SK-N-SH (cell line): ENCODE measurements at places on chromosomes 12 and 14.

- no peak for DNase-seq
- no peak overlapping the region for H3K4me3 ChIP-seq
- no peaks in the 10 kb centered on the region for H3K36me3 ChIP-seq
Measured at GRCh38 chr12:79560225-79560889, 130.4 kb downstream of the PAWR start.

DNA sequence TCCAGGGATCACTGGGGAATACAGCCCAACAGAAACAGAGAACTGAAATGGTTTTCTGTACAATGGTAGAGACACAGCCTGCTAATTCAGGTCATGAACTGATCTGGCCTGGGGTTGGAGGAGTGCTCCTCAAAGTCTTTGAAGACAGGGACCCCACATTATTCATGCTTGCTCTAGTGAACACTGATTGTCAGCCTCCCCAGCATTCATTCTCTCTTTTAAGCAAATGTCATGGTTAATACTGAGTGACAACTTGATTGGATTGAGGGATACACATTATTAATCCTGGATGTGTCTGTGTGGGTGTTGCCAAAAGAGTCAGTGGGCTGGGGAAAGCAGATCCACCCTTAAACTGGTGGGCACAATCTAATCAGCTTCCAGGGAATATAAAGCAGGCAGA lies 288.4 kb upstream of the NOS1 start:
- H3K4me1 ChIP-seq, result no peaks in the 10 kb centered on the region
- H3K27me3 ChIP-seq, result no peaks in the 10 kb centered on the region
- DNase-seq, result no peak

DNA sequence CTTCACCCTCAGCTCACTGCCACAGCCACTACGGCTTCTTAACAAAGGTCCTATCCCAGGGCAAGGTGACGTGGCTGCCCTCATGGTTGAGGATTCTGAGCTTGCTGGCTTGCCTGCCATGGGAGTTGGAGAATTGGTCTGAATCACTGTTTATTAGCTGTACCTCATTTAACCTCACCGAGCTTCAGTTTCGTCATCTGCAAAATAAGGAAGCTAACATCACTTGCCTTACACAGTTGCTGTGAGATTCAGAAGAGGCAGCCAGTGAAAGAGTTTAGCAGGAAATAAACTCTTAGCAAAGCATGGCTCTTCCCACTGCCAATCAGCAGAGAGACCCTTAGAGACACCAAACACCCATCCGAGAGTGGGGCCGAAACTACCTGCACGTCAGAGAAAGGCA lies 90.1 kb upstream of the KCNA1 start:
- H3K27me3 ChIP-seq, result peaks cover 39% of the 10 kb centered on the region; the same call in 1 of the 2 replicates
- no peak overlapping the region for H3K27ac ChIP-seq
- no peak overlapping the region for H3K4me3 ChIP-seq
- H3K4me1 ChIP-seq, result no peaks in the 10 kb centered on the region
- H3K36me3 ChIP-seq, result no peaks in the 10 kb centered on the region

- no peaks in the 10 kb centered on the region for H3K27me3 ChIP-seq
- H3K36me3 ChIP-seq, result no peaks in the 10 kb centered on the region
- no peaks in the 10 kb centered on the region for H3K4me1 ChIP-seq
- H3K27ac ChIP-seq, result no peak overlapping the region
- no peak for DNase-seq
- H3K4me3 ChIP-seq, result no peak overlapping the region
Measured at GRCh38 chr12:49542592-49543160, 3.8 kb downstream of the KCNH3 start.

GRCh38 chr12:121911824-121912585 lies 6.4 kb upstream of the CFAP251 start:
- no peak for DNase-seq
- H3K27me3 ChIP-seq, result no peaks in the 10 kb centered on the region
- no peak overlapping the region for H3K4me3 ChIP-seq
- H3K36me3 ChIP-seq, result peaks cover 58% of the 10 kb centered on the region
- peaks cover 9% of the 10 kb centered on the region; the same call in 1 of the 2 replicates for H3K4me1 ChIP-seq
- no peak overlapping the region for H3K27ac ChIP-seq

GRCh38 chr12:25436206-25437030 lies 116.7 kb downstream of the LMNTD1 start:
- peaks cover 19% of the 10 kb centered on the region for H3K4me1 ChIP-seq
- no peak overlapping the region; the same call in 1 of the 2 replicates for H3K4me3 ChIP-seq
- H3K36me3 ChIP-seq, result no peaks in the 10 kb centered on the region
- no peaks in the 10 kb centered on the region for H3K27me3 ChIP-seq
- H3K27ac ChIP-seq, result peak overlapping the region; percentile 39

GRCh38 chr12:110863161-110863560 lies 16.4 kb downstream of the CCDC63 start:
- H3K4me1 ChIP-seq, result no peaks in the 10 kb centered on the region
- no peaks in the 10 kb centered on the region for H3K36me3 ChIP-seq
- H3K27ac ChIP-seq, result no peak overlapping the region
- no peak overlapping the region for H3K4me3 ChIP-seq

DNA sequence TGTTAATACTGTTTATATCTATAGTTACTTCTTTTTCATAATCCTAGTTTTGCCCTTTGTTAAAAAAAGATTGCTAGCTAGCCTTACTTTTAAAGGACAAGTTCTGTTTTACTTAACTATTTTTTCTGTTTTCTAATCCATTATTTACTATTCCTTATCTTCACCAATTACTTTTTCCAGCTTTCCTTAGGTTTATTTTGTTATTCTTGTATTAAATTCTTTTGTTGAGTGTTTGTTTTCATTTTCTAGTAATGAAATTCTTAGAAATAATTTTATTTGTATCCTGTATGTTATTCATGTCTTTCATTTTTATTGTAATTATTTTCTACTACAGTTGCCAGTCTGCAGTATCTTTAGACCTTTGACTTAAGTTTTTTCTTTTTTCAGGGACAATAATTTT lies 45.7 kb upstream of the GXYLT1 start:
- H3K4me1 ChIP-seq, result no peaks in the 10 kb centered on the region; the same call in 1 of the 2 replicates
- peaks cover 16% of the 10 kb centered on the region for H3K36me3 ChIP-seq
- no peak for DNase-seq
- no peak overlapping the region for H3K4me3 ChIP-seq
- H3K27ac ChIP-seq, result no peak overlapping the region

- no peaks in the 10 kb centered on the region for H3K36me3 ChIP-seq
- H3K27me3 ChIP-seq, result no peaks in the 10 kb centered on the region
- H3K27ac ChIP-seq, result no peak overlapping the region
- H3K4me3 ChIP-seq, result no peak overlapping the region
- H3K4me1 ChIP-seq, result no peaks in the 10 kb centered on the region
Measured at GRCh38 chr14:53567236-53567780, 389.3 kb downstream of the BMP4 start.

- no peaks in the 10 kb centered on the region for H3K27me3 ChIP-seq
- peak; percentile 92 for DNase-seq
- no peaks in the 10 kb centered on the region for H3K4me1 ChIP-seq
- no peak overlapping the region for H3K27ac ChIP-seq
- H3K4me3 ChIP-seq, result no peak overlapping the region
Measured at GRCh38 chr14:104820669-104821228, 19.8 kb downstream of the ZBTB42 start.

GRCh38 chr12:67508830-67509229 lies 139.7 kb upstream of the DYRK2 start:
- DNase-seq, result no peak
- H3K4me1 ChIP-seq, result no peaks in the 10 kb centered on the region; the same call in 1 of the 2 replicates
- no peaks in the 10 kb centered on the region for H3K36me3 ChIP-seq
- H3K27ac ChIP-seq, result no peak overlapping the region
- no peaks in the 10 kb centered on the region for H3K27me3 ChIP-seq
- no peak overlapping the region for H3K4me3 ChIP-seq

DNA sequence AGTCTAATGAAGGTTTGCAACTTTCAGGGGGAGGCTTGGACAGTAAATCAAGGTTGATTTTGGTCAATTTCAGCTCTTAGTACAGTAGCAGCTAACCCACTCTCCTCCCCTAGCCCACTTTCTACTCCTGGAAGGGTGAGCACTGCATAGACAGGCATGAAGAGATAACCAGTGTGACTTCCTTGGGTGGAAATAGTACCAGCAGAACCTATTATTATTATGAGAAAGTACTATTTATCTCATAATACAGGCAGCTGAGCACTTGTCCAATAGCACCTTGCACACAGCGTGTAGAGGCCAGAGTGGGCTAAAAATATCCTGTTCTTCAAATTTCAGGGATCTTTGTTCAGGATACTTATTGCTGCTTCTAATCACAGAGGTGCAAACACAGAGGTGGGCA lies 96.2 kb upstream of the FKBP4 start:
- no peak for DNase-seq
- H3K4me3 ChIP-seq, result no peak overlapping the region
- no peaks in the 10 kb centered on the region for H3K36me3 ChIP-seq
- no peaks in the 10 kb centered on the region for H3K4me1 ChIP-seq

DNA sequence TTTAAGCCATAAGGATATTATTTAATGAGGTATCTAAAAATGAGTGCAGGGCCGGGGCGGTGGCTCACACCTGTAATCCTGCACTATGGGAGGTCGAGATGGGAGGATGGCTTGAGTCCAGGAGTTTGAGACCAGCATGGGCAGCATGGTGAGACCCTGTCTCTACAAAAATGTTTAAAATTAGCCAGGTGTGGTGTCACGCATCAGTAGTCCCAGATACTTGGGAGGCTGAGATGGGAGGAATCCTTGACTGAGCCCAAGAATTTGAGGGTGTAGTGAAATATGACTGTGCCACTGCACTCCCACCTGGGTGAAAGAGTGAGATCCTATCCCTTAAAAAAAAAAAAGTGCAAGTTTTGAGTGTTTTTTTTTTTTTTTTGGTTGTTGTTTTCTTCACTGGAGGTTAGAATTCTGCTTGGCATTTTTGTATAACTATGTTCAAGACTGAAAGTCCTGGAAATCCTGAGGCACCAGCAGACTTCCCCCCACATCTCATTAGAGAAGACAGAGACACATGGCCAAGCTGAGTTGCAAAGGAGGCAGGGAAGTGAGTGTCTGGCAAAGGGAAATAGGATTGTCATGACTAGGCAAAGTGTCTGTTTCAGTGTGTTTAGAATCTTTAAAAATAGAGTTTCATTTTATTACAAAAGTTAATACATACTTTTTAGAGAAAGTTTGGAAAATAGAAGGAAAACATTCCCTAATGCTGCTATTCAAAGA lies 53.5 kb upstream of the DUSP6 start:
- no peak overlapping the region for H3K4me3 ChIP-seq
- H3K27ac ChIP-seq, result no peak overlapping the region
- H3K4me1 ChIP-seq, result no peaks in the 10 kb centered on the region
- H3K27me3 ChIP-seq, result no peaks in the 10 kb centered on the region

GRCh38 chr12:32761716-32762115 lies 6.0 kb upstream of the YARS2 start:
- H3K4me1 ChIP-seq, result no peaks in the 10 kb centered on the region
- no peak for DNase-seq
- H3K27ac ChIP-seq, result no peak overlapping the region
- no peak overlapping the region for H3K4me3 ChIP-seq
- no peaks in the 10 kb centered on the region for H3K36me3 ChIP-seq

DNA sequence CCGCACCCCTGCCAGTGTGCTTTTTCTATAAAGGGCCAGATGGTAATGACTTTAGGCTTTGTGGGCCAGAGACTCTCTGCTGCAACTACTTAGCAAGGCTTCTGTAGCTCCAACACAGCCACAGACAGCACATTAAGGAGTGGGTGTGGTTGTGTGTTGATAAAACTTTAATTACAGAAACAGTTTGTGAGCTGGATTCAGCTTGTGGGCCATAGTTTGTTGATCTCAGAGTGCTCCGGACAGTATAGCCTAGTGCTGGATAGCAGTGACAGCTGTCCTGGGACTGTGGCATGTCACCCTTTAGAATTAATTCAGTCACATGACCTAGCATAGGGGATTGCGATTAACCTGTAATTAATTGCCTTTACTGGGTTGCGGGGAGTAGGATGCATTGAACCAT lies 109.7 kb downstream of the ZNF664 start:
- no peak overlapping the region for H3K27ac ChIP-seq
- H3K27me3 ChIP-seq, result no peaks in the 10 kb centered on the region
- no peaks in the 10 kb centered on the region for H3K36me3 ChIP-seq
- no peak for DNase-seq
- no peaks in the 10 kb centered on the region for H3K4me1 ChIP-seq
- no peak overlapping the region for H3K4me3 ChIP-seq

GRCh38 chr12:1562813-1563407 lies 31.5 kb downstream of the FBXL14 start:
- H3K36me3 ChIP-seq, result no peaks in the 10 kb centered on the region
- DNase-seq, result no peak
- H3K4me3 ChIP-seq, result no peak overlapping the region
- H3K27me3 ChIP-seq, result no peaks in the 10 kb centered on the region
- H3K4me1 ChIP-seq, result peaks cover 12% of the 10 kb centered on the region; the same call in 1 of the 2 replicates
- H3K27ac ChIP-seq, result no peak overlapping the region

DNA sequence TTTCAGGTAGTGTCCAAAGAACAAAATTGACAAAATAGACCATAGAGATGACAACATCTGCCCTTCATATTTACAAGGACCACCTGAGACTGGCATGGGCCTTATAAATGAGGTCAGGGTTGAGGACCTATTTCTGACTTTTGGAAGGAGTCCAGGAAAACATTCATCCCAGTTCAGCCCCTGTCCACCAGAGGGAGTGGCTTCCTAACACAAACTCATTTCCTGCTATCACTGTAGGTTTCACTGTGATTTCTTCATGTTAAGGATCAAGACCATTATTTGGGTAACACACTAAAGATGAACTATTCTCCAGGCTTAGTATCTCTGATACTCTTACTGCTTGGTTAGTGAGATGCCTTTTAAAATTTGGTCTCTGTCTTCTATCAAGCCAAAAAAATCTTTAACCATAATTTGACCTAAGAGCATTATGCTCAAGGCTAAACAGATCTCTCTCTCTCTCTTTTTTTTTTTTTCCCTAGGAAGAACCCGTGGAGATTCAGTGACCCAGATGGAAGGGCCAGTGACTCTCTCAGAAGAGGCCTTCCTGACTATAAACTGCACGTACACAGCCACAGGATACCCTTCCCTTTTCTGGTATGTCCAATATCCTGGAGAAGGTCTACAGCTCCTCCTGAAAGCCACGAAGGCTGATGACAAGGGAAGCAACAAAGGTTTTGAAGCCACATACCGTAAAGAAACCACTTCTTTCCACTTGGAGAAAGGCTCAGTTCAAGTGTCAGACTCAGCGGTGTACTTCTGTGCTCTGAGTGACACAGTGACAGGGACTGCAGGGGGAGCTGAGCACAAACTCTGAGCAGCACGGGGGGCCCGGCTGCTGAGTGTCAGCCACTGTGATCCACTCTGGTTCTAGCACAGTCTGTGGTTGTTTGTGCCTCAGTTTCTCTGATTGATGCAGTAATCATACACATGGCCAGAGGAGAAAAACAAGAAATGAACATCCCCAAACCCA lies 267.6 kb upstream of the OR4E1 start:
- peak; percentile 9 for DNase-seq
- no peak overlapping the region for H3K4me3 ChIP-seq
- H3K27me3 ChIP-seq, result no peaks in the 10 kb centered on the region
- H3K36me3 ChIP-seq, result no peaks in the 10 kb centered on the region
- H3K4me1 ChIP-seq, result no peaks in the 10 kb centered on the region

- no peaks in the 10 kb centered on the region for H3K36me3 ChIP-seq
- H3K4me1 ChIP-seq, result peaks cover 14% of the 10 kb centered on the region; the same call in 1 of the 2 replicates
- H3K4me3 ChIP-seq, result no peak overlapping the region
- H3K27me3 ChIP-seq, result no peaks in the 10 kb centered on the region
Measured at GRCh38 chr14:95386536-95387095, 66.9 kb upstream of the CLMN start.

- no peaks in the 10 kb centered on the region for H3K4me1 ChIP-seq
- no peak for DNase-seq
- H3K27me3 ChIP-seq, result no peaks in the 10 kb centered on the region
Measured at GRCh38 chr14:95713596-95714371, at the start of gene TCL1A. Gene TCL1A, minus strand, starts transcription at chr14:95714125. Its CDS starts 59 bp downstream, at chr14:95714066.

GRCh38 chr12:103627189-103627855 lies 40.2 kb downstream of the STAB2 start:
- H3K27me3 ChIP-seq, result no peaks in the 10 kb centered on the region
- DNase-seq, result no peak
- no peak overlapping the region for H3K4me3 ChIP-seq
- H3K27ac ChIP-seq, result no peak overlapping the region
- H3K4me1 ChIP-seq, result peaks cover 9% of the 10 kb centered on the region; the same call in 1 of the 2 replicates
